ENCODE measurements at places on chromosomes 4 and X. TPM values are rescaled to one million over a fixed set of nuclear protein-coding genes. Genes with fewer than 3 reads are reported as not detected.

The ESX1 gene
- not detected for total RNA-seq

The SYNPO2 gene
- total RNA-seq, result 17.9 TPM

The HTR2C gene
- total RNA-seq, result under 0.01 TPM

The SLC26A1 gene
- 0.28 TPM for total RNA-seq

The CLCN4 gene
- total RNA-seq, result 2.5 TPM

The ADH7 gene
- total RNA-seq, result not detected

The FRMPD4 gene
- total RNA-seq, result 2.4 TPM

The MAGEA2B gene
- not detected for total RNA-seq

The FBXL5 gene
- 108 TPM for total RNA-seq

The SULT1E1 gene
- 0.09 TPM for total RNA-seq

The HSFX4 gene
- not detected for total RNA-seq

The NR3C2 gene
- total RNA-seq, result 1.00 TPM

The NHSL2 gene
- total RNA-seq, result 0.28 TPM

The PCDH19 gene
- under 0.01 TPM for total RNA-seq

The POLR2B gene
- total RNA-seq, result 115 TPM

The PPP2R2C gene
- total RNA-seq, result not detected

The PTCHD1 gene
- total RNA-seq, result not detected

The PAGE2 gene
- total RNA-seq, result 0.71 TPM

The TMPRSS11E gene
- not detected for total RNA-seq

The MBNL3 gene
- 1.8 TPM for total RNA-seq

The RNF128 gene
- 5.7 TPM for total RNA-seq

The MAOA gene
- total RNA-seq, result 4.8 TPM

The TRPC5OS gene
- total RNA-seq, result not detected

The HMGN5 gene
- 1.00 TPM for total RNA-seq

The SAGE1 gene
- under 0.01 TPM for total RNA-seq

The HPGD gene
- 0.09 TPM for total RNA-seq

The SPATA18 gene
- total RNA-seq, result 13.9 TPM

The MAGEC3 gene
- total RNA-seq, result not detected

The SRP72 gene
- 66.0 TPM for total RNA-seq

The TRIML2 gene
- 0.14 TPM for total RNA-seq

The CSAG1 gene
- not detected for total RNA-seq

The GASK1B gene
- total RNA-seq, result 168 TPM

The SHOX gene
- not detected for total RNA-seq

The GRIA3 gene
- total RNA-seq, result 2.0 TPM

The ADH1C gene
- 1.5 TPM for total RNA-seq

The TRAM1L1 gene
- 0.43 TPM for total RNA-seq

The SLC25A14 gene
- total RNA-seq, result 9.1 TPM

The PPARGC1A gene
- total RNA-seq, result 0.43 TPM

The RAI2 gene
- total RNA-seq, result 0.14 TPM

The TIMM8A gene
- 2.6 TPM for total RNA-seq

The ZNF718 gene
- 3.6 TPM for total RNA-seq

The FRMPD3 gene
- total RNA-seq, result not detected

The MAGEA6 gene
- total RNA-seq, result under 0.01 TPM

The TRAPPC2 gene
- total RNA-seq, result 18.5 TPM

The HSD17B13 gene
- total RNA-seq, result 0.18 TPM

The USP51 gene
- 1.9 TPM for total RNA-seq

All from smooth muscle cell of bladder (primary cell).